ENCODE measurements at places on chromosomes 7 and 10.

GRCh38 chr7:95433129-95433528, 1.7 kb downstream of the PON2 start:
- no peak for DNase-seq

- DNase-seq, result no peak
These were observed 272.9 kb upstream of the ZWINT start for GRCh38 chr10:56633876-56634452.

DNA sequence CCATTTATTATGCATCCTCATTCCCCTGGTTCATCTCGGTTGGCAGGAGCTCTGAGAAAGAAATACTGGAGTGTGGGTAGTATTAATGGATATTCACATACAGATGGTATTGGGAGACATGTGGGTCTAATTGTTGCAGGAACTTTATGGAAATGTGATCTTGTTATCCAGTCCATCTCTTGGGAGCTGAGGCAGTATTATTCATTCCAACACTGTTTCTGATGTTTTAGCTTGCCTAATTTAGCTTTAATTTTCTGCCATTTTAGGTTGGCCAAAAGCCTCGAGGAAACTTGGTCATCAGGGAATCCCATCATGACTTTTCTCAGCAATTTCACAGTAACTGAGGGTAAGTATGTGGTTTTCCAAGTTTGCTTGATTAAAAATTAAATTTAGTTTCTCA, 125.7 kb downstream of the ABCA13 start:
- no peak for DNase-seq

DNA sequence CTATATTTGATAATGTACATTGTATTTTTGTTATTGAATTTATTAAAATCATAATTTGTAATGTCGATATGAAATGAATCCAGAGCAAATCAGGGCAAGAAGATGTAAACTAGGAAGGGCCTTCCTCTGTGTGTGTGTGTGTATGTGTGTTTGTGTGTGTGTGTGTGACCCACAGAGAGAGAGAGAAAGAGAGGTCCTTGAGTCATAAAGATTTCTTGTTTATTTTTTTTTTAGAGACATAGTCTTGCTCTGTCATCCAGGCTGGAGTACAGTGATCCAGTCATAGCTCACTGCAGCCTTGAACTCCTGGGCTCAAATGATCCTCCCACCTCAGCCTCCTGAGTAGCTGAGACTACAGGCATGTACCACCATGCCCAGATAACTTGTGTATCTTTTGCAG, 50.7 kb downstream of the INPP5F start:
- DNase-seq, result no peak

DNA sequence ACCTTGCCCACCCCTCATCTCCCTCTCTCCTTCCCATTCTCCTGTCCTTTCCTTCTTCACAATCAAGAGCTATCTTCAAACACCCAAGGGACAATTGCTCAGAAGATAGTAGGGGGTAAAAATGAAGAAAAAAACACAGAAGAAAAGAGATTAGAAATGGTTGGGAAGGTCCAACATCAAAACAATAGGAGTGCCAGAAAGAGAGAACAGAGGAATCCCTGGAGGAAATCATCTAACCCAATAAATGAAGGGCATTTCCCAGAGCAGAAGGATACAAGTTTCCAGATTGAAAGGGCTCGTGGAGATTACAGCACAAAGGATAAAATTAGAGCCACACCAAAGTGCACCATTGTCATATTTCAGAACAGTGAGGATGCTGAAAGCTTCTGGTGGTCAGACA, 145.6 kb downstream of the OAT start:
- no peak for DNase-seq

GRCh38 chr10:31036209-31036608, 4.5 kb upstream of the ZNF438 start:
- DNase-seq, result no peak

GRCh38 chr10:6018422-6018821, 41.1 kb upstream of the IL15RA start:
- no peak for DNase-seq

GRCh38 chr10:8066124-8066523, 11.6 kb downstream of the GATA3 start:
- no peak for DNase-seq

DNA sequence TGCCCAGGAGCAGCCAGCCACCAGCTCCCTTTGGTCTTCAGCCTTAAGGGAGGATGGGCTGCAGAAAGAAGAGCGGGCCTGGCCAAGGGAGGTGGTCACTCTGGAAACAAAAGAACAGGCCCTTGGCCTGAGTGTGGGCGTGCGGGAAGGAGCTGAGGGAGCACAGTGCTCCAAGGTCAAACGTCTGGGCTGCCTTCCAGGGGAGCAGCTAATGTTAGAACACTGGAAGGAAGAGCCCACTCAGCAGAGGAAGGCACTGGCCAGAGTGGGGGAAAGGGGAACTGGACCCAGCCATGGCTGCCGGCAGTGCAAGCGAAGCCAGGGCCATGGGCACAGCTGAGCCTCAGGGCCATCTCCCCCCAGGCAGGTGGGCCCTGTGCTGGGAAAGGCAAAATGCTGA, 42.7 kb downstream of the FAM53B start:
- no peak for DNase-seq

GRCh38 chr7:157754416-157754790, 417.6 kb downstream of the DNAJB6 start:
- no peak for DNase-seq

DNA sequence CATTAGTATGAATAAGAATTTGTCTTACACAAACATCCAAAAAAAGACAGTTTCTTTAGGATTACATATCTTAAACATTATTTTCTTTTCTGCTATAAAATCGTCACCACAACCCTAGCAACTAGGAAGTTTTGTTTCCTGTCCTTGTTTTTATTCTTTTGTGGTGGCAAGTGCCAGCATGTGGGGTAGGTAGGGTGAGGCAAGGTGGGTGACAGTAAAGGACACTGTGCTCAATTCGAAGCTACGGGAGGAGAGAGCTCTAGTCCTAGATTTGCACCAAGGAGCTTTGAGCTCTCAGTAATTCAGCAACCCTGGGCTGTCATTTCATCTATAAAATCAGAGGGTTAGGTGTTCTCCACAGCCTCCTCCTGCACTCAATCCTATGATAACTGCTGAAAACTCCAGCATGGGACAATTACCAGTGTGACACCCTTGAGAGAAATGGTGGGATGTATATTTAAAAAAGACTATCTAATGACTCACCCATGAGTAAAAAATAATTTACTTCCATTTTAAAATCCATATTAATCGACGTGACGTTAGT, 187.1 kb downstream of the FAM107B start:
- no peak for DNase-seq

- no peak for DNase-seq
These were observed 657.3 kb downstream of the TYW1 start for GRCh38 chr7:67653856-67654454.

DNA sequence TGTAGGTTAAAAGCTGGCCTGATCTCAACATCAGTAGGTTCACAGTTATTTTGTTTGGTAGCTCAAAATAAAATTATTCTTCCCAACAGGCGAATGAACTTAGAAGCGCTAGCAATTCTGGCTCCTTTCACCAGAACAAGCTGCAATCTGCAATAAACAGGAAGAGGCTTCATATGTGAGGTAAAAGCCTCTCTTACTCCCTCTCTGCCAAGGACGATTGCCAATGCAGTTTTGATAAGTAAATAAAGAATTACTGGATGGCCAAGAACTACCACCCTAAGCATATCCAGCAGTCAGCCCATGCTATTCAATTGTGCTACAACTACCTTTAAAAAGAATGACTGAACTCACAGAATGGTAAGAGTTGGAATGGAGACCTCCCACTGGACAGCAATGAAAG, 150.0 kb upstream of the LAMB4 start:
- DNase-seq, result no peak

DNA sequence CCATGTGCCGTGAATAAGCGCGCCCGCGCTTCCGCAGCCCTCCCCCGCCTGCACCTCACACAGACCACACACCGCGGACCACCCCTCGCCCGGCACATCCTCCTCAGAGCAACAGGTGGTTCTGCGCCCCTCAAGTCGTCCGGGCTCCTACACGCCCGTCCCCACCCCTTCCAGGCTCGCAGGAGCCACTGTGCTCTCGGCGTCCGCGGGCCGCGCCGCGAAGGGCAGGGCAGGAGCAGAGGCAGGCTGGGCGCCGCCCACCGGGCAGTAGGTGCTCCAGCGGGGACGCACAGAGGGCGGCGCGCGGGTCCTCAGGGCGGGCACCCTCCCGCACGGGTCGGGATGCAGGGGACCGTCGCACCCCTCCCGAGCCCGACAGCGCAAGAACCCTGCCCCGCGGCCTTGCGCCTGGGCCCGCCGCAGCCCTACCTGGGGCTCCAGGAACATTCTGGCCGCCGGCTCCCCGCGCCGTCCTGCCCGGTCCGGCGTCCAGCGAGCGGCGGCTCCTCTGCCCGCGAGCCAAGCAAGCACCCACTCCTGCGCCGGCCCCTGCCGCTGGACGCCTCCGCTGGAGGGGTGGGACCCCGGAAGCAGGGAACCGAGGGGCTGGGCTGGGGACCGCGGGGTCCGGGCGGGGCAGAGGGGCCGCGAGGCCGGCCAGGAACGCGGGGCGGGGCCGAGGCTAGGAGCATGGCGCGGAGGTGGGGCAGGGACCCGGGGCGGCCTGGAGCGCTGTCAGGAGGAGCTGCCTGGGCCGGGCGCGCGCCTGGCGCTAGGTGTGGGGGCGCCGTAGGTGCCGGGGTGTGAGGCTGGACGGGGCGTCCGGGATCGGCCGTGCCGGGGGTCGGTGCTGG, 37.4 kb downstream of the RASGEF1A start:
- DNase-seq, result no peak

- DNase-seq, result no peak
These were observed 21.5 kb downstream of the MACROH2A2 start for GRCh38 chr10:70074165-70074564.

DNA sequence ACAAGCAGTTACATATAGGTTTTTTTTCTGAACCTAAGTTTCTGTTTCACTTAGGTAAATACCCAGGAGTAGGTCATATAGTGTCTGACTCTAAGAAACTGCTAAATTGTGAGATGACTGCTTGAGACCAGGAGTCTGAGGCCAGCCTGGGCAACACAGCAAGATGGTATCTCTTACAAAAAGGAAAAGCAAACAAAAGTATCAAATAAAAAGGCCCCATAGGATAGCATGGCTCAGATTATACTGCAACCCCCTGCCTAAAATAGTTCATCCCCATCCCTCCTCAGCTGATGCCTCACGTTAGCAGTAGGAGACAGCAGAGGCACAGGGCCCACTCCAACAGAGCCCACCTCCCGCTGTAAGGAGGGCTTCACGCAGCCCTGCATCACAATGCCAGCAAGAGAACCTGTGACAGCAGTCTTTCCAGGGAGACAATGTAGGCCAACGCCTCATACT, 90.3 kb downstream of the SRPK2 start:
- DNase-seq, result no peak

GRCh38 chr7:44152971-44153947, 12.1 kb upstream of the MYL7 start:
- no peak for DNase-seq

DNA sequence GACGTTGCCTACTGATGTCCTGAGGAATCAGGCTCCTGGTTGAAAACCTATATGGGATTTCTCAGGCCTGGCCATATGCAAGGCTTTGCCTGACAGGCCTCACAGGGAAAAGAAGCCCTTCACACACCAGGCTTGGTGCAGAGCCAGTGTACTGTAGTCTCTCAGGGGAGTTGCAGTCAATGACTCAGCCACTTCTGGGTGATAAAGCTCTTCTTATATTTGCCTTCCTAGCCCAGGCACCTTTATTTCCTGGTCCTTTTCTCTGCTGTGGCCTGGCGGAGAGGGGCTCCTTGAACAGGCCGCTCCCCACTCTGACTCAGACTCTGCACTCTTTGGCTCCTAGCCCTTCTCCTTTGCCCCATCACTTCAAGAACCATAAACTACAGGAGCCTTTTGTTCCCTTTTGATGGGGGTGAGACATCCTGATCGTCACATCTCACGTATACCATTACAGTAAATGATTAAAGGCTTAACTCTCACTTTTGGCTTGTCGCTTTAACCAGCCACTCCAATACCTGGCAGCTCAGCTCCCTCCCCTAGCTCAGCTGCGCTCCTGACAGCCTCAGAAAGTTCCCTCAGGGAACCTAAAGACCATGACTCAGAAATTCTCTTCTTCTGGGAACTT, 33.5 kb downstream of the DPY19L1 start:
- no peak for DNase-seq

- DNase-seq, result no peak
These were observed 754.0 kb downstream of the KCNMA1 start for GRCh38 chr10:76883596-76883995.

DNA sequence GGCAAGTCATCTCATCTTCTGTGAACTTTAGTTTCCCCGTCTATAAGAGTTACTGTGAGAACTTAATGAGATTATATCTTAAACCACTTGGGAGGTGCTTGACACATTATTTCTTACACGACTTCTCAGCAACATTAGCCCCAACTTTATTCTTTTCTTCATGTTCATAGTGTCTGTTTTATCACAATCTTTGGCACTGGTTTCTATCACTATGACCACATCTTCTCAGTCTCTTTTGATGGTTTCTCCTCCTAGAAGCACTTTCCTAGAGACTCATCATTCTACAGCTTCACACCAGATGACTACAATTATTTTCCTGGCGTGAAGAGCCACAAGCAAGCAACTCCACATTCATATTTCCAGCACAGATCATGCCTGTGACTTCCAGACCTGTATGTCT, 26.5 kb upstream of the BET1 start:
- no peak for DNase-seq

GRCh38 chr7:49398236-49398635, 375.2 kb upstream of the VWC2 start:
- DNase-seq, result no peak
